ENCODE measurements at places on chromosomes 5 and 9. TPM values are rescaled to one million over a fixed set of nuclear protein-coding genes. Genes with fewer than 3 reads are reported as not detected.

GRCh38 chr5:156121882-156122281, 205.1 kb upstream of the SGCD start:
- no peak for DNase-seq

GRCh38 chr9:98603821-98604383, 104.8 kb downstream of the GABBR2 start:
- DNase-seq, result no peak

CCDC183 gene
- 2.5 TPM for total RNA-seq

GRCh38 chr5:178419651-178420050, 170.5 kb downstream of the COL23A1 start:
- DNase-seq, result no peak

DNA sequence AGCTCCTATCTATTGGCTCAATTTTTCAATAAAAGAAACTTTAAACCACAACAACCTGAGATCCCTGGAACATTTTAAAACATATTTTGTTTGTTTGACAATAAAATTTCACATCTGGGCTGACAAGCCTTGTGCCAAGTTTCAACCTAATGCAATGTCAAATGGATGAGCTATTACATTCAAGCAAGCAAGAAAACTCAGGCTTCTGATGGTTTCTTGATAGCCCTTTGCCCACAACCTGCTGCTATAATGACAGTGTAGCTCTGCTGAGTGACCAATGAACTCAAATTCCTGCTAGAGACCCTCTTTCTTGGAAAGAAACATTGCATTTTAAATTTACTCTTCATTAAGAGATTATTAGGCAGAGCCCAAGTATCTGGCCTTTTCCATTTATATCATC, 472.9 kb downstream of the ARHGEF28 start:
- no peak for DNase-seq

GRCh38 chr5:28766565-28767158, 1728.3 kb upstream of the CDH9 start:
- DNase-seq, result no peak

DNA sequence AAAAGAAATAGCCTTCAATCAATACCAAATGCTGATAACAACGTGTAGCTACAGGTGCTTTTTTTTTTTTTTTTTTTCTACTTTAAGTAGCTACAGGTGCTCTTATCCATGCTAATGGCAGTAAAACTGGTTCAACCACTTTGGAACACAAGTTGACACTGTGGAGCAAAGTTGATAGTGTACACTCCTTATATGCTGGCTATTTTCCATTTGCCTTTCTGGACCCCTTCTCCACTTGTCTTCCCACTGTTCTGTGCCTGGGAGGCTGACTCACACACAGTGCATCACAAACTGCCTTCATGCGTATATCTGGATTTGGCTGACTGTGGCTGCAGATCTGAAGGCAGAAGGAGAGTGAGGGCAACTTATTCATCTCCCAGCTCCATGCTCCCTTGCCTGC, 247.9 kb downstream of the MSX2 start:
- no peak for DNase-seq

DNA sequence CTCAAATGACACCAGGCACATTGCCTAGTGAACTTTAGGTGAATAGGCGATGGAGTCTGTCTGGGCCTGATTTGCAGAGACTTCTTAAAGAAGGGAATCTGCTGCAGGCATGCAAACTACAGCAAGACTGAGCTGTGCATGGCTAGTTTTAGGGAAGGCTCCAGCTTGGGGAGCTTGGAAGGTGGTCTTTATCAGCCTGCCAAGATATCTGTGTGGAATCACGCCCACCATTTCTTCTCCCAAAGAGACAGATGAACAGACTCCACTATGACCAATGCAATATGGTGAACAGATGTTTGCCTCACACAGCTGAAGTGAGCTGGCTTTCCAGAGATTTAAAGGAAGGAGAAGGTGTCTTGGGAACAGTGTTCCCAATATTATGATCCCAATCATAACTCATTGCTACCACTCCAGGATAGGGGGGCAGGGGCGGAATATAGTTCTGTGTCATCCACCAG, 129.0 kb upstream of the HMHB1 start:
- DNase-seq, result no peak

- no peak for DNase-seq
Measured at GRCh38 chr9:129759319-129759718, 6.5 kb upstream of the PTGES start.

- DNase-seq, result no peak
Measured at GRCh38 chr9:14662060-14662453, 31.2 kb downstream of the ZDHHC21 start.

GRCh38 chr9:3916984-3917383, 382.9 kb downstream of the GLIS3 start:
- peak; percentile 45 for DNase-seq

Data from esophagus muscularis mucosa (tissue), 4 donors.